GM12878 (cell line): ENCODE measurements at places on chromosomes 16 and 17.
A peak's percentile ranks its signal among the peaks of the same experiment; 100 is the strongest.

DNA sequence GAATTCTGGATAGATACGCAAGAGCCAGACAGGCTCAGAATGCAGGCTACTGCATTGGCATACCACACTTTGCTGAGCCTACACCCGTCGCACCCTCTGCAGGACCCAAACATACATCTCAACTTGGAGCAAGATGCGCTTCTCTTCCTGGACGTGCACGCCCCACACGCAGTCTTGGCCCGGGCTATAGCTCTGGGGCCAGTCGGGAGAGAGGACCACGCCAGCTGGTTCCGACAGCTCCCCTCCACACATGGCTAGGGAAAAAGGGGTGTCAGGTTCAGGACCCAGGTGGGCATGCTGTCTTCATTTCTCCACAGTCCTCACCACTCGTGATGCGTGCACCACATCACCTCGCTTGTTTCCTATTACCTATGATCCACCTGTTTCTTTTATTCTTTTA lies 15.1 kb upstream of the CDIPT start:
- DNase-seq = no peak

DNA sequence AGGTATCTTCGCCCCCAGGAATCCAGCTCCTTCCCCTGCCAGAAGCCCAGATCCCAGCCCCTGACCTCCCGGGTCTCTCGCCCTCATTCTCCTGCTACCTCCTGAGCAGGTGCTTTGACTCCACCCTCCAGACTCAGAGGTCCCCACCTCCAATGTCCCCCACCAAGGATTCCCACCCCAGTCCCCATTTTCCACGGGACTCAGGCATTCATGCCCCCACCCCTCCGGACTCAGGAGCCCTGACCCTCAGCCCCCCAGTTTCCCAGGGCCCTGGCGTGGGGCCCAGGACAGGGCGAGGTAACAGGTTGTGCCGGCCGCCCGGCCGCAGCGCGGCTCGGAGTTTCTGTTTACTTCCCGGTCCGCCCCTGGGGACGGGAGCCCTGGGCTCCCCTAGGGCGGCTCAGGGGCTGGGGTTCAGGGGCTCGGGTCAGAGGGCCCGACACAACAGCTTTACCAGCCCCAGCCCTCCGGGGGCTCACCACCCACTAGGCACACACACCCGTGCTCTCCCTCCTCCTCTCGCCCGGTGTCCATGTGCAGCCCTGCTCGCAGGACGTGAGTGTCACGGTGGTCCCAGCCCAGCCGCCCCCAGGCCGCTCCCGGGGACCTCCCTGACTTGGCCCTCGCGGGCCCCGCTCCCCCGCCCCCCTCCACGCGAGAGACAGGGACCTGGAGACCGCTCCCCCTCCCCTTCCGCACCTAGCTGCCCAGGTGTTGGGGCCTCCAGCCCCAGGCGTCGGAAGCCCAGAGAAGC lies 595 bp downstream of the BICDL2 start:
- DNase-seq = no peak

- DNase-seq = peak; percentile 7
Observed at GRCh38 chr17:34252095-34252443, 3.0 kb upstream of the CCL2 start.

GRCh38 chr17:81922566-81923301 lies 4.8 kb upstream of the SIRT7 start:
- DNase-seq = no peak

DNA sequence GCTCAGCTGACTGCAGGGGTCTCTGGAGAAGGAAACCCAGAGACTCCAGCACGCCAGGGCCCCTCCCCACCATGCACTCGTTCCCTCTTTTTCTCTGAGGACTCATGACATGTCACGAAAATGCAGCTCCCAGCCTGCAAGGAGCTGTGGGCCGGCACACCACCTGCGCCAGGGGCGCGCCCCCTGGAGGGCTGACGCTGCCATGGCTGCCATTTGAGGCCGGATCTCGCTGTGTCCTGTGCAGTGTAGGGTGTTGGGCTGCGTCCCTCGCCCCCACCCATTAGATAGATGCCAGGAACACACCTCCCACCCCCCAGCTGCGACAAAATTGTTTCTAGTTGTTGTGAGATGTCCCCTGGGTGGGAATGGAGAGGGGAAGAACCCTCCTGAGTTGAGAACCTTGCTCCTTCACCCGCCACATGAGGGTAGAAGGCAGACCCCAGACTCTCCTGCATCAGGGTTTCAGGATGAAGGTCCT lies 8.2 kb downstream of the SYNGR2 start:
- DNase-seq = no peak

DNA sequence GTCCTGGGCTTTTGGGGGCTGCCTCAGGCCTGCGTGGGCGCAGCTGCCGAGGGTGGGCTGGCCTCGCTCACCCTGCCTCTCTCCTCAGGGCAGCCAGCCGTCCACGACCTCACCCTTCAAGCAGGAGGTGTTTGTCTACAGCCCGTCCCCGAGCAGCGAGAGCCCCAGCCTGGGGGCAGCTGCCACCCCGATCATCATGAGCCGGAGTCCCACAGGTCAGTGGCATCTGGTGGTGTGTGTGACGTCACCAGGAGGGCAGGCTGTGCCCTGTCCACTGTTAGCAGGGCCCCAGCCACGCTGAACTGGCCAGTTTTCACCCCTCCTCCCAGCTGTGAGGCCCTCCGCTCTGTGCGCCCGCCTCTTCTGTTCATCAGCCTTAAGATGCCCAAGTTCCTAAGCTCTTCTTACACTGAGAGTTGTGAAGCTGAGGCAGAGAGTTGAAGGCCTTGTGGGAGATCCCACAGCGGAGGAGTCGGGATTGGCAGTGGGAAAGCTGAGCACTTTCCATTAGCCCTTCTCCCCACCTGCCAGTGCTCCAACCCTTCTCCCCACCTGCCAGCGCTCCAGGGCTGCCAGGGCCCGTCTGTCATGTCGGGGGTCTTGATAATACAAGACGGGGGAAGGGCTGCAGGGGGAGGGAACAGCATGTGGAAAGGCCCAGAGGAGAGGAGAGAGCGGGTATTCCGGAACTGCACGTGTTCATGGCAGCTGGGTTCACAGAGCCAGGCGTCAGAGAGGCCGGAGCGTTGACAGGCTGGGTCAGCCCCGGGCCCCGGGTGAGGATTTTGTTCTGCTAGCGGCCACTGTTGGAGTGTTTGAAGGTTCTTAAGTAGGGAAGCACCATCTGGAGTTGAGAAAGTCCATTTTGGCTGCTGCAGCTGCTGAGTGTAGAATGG lies 36.3 kb downstream of the OR1D5 start:
- no peak for DNase-seq

DNA sequence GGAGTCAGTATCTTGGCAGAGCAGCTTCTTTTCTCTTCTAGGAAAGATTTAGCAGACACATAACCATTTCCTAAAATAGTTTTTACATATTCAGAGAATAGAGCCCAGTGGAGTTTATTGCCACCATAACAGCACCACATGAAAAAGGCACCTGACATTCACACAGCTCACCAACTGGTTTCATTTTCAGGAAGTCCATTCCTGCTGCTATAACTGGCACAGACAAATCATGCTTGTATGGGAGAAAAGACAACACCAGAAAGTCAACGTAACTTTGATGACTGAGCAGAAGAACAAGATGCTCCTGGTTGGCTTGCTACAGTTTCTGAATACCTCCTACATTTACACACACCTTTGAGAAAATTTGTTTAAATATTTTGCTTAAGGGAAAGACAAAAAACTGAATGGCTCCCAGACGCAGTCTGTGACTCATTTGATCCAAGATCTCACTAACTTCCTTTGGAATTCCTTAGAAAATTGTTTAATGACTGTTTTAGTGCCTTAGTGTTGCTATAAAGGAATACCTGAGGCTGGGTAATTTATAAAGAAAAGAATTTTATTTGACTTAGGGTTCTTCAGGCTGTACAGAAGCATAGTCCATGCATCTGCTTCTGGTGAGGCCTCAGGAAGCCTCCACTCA lies 1380.6 kb downstream of the CDH8 start:
- no peak for DNase-seq

GRCh38 chr17:20218272-20218671 lies 209.1 kb downstream of the SPECC1 start:
- DNase-seq = no peak

DNA sequence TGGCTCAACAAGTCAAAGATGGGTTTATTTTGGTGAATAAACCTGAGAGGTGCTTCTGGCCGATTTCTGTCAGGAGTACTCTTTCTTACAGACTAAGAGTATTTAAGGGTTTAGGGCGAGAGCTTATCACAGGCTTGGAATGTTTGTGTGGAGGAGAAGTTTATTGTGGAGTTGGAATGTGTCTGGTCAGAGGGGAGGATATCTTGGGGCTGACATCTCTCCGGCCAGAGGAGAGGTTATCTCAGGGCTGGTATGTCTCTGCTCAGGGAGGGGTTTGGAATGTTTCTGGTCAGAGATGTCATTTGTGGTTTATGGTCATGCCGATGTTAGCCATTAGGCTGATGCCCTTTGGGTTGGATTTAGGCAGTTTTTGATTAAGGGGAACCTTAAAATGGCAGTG lies 236.4 kb upstream of the EEF2KMT start:
- DNase-seq = no peak

DNA sequence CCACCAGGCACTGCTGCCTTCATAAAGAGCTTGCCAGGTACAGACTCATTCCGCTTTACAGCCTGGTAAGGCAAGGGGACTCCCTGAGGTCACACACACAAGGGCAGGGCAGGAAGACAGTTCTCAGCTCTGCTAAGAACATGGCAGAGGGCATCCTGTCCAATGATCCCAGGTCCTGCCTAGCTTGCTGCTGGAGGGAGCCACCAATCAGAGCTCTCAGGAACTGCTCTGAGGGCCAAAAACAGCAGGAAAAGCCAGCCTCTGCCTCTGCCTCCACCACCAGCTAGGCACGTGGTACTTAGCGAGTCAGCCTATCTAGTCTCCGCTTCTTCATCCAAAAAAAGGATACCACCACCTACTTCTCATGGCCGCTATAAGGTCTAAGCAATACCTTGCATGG lies 66.1 kb downstream of the GTF3C1 start:
- no peak for DNase-seq

DNA sequence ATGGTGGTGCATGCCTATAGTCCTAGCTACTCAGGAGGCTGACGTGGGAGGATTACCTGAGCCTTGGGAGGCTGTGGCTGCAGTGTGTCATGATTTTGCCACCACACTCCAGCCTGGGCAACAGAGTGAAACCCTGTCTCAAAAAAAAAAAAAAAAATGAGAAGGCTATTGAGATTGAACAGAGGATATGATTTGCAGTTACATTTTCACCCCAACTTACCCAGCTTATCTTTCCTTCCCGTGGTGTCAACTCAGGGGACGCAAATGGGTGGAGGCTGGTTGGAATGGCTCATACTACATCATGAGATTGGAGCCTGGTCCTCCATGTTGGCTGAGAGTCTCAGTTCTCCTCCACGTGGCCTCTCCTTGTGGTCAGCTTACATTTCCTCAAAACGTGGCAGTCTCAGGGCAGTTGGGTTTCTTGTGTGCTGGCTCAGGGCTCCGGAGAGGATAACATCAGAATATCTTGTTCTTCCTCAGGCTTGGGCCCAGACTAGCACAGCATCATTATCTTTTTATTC lies 17.2 kb upstream of the NSMCE1 start:
- no peak for DNase-seq

DNA sequence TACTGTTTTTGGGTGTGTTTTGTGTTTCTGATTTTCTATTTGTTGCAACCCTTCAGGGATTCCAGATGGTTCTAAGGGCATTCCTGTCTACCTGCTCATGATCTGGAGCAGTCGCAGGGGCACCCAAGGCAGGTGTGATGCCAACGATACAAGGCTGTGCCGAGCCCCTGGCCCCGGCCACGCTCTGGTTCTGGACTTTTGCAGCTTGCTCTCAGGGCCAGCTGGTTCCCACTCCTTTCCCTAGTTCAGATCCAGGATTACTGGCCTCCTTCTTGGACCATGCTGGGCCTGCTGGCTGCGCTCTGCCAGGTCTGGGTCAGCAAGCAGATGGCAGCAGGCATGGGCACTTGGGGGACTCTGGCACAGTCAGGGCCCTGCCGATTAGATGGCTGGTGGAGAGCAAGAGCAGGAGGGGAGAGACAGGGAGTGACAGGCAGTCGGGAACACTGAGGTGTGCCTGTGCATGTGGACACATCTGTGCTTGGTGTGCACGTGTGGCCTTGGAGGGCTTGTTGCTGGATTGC lies 15.2 kb upstream of the RAP1GAP2 start:
- DNase-seq = no peak

DNA sequence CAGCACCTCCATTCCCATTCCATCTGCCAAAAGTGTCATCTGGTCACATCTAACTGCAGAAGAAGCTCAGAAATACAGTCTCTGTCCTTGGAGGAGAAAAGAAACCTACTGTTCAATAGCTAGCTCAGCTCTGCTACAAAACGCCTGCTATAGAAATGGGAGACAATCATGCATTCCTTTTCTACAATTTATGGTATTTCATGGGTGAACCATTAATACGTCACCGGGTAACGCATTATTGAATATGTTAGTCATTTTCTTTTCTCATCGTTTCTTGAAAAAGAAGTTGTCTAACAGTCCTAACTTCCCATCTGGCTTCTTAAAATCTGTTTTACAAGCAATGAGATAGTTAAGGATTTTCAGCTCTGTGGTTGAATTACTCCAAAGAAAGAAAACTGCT lies 496.7 kb upstream of the RBFOX1 start:
- no peak for DNase-seq

- DNase-seq = peak; percentile 78
Observed at GRCh38 chr16:23149267-23149992, at the start of gene USP31. Gene USP31, minus strand, starts transcription at chr16:23149452. Its CDS starts 182 bp downstream, at chr16:23149270.

GRCh38 chr17:11742886-11743285 lies 144.6 kb downstream of the DNAH9 start:
- DNase-seq = no peak

DNA sequence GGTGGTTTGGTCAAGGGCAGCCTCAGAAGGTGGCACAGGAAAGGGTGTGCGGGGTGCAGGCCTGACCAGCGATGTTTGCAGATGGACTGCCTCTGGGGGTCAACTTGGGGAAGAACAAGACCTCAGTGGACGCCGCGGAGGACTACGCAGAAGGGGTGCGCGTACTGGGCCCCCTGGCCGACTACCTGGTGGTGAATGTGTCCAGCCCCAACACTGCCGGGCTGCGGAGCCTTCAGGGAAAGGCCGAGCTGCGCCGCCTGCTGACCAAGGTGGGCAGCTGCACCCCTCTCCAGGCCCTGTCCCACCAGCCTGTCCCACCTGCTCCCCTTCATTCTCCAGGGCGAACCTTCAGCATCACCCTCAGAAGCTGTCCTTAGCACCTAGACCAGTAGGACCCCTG lies 12.5 kb downstream of the DHODH start:
- DNase-seq = no peak

DNA sequence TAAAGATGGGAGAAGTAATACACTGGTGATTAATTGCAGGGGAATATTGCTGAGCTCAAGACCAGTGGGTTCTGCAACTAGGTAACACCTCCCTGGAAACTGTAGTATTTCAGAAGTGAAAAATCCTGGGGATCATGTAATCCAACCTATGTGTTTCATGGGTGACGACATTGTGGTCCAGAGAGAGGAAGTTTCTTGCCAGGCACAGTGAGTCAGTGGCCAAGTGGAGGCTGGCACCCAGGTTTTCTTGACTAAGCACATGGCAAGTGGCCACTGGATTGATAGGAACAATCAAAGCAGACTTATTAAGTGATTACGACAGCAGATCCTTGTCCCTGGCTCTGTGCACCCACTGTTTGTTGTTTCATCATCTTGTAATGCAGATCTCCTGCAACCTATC lies 14.6 kb upstream of the CIITA start:
- no peak for DNase-seq

- no peak for DNase-seq
Observed at GRCh38 chr17:83132251-83133081, 53.1 kb downstream of the METRNL start.
